AML-193 (cell line): ENCODE measurements at places on chromosomes 5 and 9.

DNA sequence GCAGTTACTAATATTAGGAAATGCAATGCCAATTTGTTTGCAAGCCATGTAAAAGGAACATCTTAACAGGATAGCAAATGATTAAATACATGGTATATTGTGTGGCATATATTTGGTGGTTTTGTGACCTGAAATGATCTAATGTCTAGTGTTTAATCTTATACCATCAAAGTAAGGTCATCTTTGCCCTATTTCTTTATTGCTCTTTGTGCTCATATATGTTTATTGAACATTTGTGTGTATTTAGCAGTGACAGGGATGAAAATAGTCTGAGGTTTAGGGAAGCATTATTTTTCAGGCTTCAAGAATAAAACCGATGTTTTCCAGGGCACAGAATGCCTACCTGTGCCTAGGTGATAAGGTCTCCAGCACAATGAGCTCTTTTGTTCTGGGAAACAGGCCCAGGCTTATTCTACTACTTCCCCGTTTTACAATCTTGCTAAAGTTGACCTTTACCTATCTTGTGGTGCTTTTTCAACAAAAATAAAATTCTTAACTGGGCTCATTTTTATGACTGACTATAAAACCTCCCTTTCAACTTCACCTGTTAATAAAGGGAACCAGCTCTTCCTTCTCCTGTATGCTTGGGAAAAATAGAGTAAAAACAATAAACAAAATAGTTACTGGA is 105.6 kb upstream of the ANKH start:
- DNase-seq: no peak

- DNase-seq: peak; percentile 84
Measured at GRCh38 chr5:151092762-151093161, 11.9 kb upstream of the TNIP1 start.

DNA sequence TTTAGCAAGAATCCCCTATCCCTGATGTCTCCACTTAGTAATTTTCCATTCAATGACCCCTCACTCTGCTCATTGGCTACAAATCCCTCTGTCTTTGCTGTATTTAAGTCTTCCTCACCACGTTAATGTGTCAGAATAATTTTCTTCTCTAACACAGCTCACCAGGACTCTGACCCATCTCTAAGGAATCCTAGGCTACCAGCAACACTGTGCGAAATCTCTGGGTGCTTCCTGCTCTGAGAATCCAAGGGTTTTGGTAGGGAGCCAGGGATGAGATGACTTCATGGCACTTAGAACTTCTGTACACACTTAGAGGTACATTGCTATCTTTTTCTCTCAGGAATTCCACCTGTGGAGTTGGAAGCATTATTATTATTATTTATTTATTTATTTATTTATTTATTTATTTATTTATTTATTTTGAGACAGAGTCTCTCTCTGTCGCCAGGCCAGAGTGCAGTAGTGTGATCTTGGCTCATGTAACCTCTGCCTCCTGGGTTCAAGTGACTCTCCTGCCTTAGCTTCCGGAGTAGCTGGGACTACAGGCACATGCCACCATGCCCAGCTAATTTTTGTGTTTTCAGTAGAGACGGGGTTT is 53.5 kb downstream of the FOXI1 start:
- no peak for DNase-seq

DNA sequence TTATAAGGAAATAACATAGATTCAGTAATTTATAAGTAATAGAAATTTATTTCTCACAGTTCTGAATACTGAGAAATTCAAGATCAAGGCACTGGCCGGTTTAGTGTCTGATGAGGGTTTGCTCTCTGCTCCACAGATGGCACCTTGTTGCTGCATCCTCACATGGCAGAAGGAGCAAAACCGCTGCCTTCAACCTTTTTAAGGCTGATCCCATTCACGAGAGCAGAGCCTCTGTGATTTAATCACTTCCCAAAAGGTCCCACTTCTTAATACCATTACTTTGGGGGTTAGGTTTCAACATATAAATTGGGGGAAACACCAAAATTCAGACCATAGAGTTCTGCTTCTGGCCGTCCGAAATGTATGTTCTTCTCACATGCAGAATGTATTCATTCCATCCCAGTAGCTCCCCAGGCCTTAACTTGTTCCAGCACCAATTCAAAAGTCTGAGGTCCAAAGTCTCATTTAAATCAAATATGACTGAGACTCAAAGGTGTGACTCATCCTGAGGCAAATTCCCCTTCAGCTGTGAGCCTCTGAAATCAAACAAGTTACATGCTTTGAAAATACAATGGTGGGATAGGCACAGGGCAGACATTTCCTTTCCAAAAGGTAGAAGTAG is 30.6 kb downstream of the BAAT start:
- no peak for DNase-seq

DNA sequence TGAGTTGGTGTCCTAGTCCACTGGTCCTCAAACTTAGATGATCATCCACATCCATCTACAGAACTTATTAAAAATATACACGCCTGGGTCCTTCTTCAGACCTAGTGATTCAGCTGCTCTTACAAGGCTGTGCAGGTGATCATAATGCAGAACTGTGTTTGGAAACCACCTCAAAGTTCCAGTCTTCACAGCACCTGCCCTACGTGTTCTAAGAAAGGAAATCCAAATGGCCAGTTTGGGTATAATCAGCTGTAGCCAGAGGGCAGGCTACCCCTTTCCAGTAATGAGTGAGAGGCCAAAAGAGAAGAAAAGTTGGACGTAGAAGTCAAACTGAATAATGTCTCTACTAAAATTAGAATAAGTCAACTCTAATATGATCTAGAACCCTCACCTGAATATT is 15.4 kb downstream of the REEP5 start:
- no peak for DNase-seq

- no peak for DNase-seq
Measured at GRCh38 chr9:35691757-35692301, 2.1 kb upstream of the TPM2 start.

- no peak for DNase-seq
Measured at GRCh38 chr5:83450183-83450966, 21.2 kb upstream of the VCAN start.

GRCh38 chr5:139708877-139709581 is 60.9 kb downstream of the CXXC5 start:
- peak; percentile 26 for DNase-seq

DNA sequence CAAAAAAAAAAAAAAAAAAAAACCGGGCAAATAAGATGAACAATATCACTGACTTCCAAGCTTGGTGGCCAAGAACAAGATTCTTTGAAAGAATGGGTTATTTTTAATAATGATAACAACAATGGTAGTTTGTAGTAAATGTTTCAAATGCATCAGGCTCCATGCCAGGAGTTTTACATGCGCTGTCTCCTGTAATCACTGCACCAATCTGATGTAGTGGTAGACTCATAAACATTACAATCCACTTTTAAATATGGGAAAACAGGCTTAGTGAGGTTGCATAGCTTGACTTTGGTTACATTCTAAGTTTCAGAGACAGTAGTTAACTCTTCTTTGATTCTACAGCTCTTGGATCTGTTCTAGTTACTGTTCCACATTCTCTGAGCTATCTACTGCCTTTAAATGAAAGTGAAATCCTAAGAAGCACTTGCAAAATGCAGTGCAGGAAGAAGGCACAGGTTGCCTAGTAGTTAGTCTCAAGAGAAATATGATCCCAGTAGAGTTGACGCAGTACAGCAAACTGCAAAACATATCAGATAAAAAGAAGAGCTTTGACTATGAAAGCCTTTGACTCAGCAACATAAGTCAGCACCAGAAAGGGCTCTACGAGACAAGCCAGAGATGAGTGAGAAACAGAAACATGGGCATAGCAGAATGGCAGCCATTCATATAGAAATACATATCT is 62.1 kb downstream of the PDE4D start:
- DNase-seq: no peak

- DNase-seq: peak; percentile 31
Measured at GRCh38 chr5:139649082-139649991, 1.2 kb downstream of the CXXC5 start.

- DNase-seq: no peak
Measured at GRCh38 chr9:134733480-134734232, 92.1 kb downstream of the COL5A1 start.

GRCh38 chr5:72427016-72427415 is 80.2 kb downstream of the ZNF366 start:
- DNase-seq: no peak

- DNase-seq: no peak
Measured at GRCh38 chr5:151469386-151469785, 22.0 kb downstream of the SLC36A1 start.

DNA sequence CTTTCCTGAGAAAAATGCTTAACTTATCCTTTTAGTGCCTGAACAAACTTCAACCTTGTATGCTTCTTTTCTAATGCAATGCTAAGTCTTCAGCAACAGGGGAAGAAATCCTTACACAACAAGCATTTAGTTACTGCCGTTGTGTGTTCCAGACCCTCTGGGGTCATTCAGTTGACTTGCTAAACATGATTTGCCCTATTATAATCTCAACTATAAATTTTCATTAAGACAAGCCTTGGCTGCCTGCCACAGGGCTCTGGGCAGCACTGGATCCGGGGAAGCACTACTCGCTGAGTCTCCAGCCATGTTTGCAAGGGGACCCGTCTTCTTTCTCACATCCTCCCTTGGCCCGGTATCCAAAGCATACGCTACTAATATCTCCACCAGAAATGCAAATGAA is 58.1 kb downstream of the PTCH1 start:
- DNase-seq: no peak

DNA sequence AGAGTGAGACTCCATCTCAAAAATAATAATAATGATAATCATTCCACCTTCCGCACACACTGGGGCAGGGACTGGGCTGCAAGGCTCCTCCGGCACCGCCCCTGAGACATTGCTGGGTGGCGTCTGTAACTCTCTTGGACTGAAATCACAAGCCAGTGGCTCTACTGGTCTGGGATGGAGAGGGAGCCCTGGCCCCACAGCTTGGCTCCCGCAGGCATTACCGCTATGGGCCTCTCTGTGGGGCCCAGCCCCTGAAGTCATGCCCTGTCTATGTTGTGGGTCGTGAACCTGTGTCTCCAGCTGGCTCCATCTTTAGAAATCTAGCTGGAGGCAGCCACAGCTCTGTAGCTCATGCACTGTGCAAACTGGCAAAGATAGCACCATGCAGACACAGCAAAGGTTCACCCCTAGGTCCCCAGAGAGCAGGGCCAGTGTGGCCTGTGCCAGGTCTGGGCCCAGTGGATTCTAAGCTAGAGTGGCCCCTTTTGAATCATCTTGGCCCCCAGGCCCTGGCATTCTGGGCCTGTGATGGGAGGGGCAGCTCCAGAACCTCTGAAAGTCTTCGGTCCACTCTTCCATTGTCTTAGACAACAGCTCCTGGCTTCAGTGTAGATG is 36.1 kb upstream of the COL5A1 start:
- no peak for DNase-seq

DNA sequence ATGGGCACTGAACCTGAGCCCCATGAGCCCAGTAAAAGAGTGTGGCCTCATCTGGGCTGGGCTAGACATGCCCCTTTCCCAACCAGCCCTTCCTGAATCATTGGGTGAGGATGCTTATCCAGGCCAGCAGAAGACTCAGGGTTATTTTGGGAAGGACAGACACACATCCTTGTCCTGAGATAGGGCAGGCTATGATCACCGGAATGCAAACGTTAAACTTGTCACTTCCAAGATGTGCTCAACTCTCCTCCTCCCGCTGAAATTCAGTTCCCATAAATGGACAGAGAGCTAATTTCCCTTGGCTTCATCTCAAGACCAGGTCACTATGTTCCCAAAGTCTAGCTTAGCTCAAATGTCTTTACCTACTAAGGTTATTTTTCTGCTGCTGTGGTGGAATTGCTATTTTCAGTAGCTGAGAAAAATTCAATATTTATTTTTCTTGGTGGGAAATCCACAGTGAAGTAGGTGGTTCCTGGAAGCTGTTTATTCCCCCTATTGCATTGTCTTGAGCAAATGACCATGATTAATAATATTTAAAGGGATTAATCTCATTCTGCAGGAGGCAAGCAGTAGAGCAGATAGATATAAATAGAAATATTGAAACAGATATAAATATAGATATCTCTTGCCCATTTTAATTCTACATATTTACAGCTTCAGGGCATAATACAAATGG is 70.0 kb downstream of the NXNL2 start:
- no peak for DNase-seq

- peak; percentile 23 for DNase-seq
Measured at GRCh38 chr9:73234008-73234360, 82.3 kb downstream of the ANXA1 start.

GRCh38 chr5:151234476-151235238 is 10.8 kb upstream of the CCDC69 start:
- no peak for DNase-seq

DNA sequence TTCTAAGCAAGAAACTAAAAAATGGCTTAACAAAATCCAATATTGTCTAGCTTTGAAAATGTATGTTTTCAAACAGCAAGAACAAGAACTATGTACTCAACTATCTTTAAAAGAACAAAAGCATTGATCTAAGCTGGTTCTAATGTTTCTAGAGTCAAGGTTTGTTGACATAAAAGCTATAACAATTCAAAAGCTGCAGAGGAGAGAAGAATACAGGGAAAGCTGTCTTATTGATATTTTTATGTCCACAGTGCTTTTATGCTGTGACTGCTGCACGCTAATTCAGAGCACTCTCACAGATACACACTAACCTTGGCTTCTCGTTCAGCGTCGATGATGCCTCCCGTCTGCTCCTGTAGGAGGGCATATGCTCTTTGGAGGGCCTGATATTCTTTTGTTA is 129.5 kb upstream of the DPYSL3 start:
- DNase-seq: no peak

DNA sequence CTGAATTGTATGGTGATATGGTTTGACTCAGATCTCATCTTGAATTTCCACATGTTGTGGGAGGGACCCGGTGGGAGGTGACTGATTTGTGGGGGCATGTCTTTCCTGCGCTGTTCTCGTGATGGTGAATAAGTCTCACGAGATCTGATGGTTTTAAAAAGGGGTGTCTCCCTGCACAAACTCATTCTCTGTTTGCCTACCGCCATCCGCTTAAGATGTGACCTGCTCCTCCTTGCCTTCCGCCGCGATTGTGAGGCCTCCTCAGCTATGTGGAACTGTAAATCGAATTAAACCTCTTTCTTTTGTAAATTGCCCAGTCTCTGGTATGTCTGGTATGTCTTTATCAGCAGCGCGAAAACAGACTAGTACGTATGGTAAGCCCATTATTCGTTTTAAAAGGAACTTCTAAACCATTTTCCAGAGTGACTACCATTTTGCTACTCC is 48.7 kb downstream of the SLC36A1 start:
- DNase-seq: no peak

GRCh38 chr5:132032196-132032595 is 20.7 kb upstream of the ACSL6 start:
- no peak for DNase-seq
